ENCODE measurements at places on chromosomes 16 and 17.

DNA sequence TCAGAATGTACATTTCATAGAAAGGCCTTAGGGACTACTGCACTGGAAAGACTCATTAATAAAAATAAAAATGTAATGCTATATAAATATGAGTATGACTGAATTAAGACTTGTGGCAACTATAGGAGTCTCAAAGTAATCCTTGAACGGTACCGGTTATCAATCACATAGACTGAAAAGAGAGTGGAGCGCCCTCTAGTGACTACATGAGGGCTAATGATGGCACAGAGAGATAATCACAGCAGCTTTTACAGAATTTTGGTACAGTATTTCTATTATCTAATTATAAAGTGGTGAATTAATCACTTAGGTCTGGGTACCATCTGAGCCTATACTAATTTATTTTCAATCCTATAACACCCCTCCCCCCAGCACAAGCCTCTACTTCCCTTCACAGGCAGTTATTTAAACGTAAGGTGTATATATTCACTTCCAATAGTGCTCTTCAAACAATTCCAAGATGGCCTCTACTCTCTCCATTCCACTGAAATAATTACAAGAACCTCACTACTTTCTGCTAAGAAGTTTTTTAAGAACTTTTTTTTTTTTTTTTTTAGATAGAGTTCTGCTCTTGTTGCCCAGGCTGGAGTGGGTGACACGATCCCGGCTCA is 40.7 kb upstream of the ANKFY1 start:
- peak; percentile 50 for DNase-seq

DNA sequence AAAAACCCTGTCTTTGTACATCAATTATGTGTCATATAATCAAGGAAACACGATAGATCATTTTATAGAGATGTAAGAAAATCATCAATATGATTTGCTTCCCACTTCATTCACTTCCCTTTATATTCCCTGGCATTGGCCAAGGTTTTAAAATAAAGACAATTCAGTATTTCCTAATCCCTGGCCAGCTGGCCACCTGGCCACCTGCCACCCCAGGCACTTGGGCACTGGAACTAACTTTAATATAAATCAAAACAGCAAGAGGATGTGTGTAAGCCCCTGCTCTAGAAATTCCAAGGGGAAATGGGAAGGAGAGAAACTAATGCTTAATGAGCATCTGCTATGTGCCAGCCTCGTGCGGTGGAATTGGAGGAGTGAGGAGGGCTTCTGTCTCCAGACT is 58.6 kb upstream of the TOB1 start:
- DNase-seq: no peak

DNA sequence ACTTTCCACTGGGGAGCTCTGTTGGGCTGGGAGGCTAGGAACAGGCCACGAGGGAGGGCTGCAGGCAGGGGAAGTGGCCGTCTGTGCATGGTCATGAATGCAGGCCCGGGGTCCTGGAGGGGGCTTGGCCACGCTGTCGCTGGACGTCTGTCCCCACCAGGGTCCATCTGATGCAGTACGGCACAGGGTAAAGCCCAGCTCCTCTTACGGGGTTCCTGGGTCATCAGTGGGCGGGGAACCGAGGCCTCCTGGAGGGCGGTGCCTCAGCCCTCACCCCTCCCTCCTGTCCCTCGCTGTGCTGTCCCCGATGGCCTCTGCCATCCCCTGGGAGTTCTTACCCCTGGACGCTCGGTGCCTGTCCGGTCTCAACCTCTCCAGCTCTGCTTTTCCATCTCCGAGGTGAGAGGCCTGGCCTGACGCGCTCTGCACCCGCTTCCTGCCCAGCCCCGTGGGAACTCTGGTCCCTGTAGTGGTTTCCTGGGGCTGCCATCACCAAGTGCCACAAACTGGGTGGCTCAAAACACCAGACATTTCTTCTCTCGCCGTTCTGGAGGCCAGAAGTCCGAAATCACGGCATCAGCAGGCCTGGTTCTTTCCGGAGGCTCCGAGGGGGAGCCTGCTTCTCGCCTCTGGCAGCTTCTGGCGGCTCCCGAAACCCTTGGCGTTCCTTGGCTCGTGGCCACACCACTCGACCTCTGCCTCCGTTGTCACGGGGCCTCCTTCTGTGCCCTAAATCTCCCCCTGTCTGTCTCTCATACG is 182.8 kb downstream of the SEC14L1 start:
- DNase-seq: peak; percentile 50

- DNase-seq: no peak
Observed at GRCh38 chr16:1309888-1310831, 724 bp downstream of the UBE2I start.

DNA sequence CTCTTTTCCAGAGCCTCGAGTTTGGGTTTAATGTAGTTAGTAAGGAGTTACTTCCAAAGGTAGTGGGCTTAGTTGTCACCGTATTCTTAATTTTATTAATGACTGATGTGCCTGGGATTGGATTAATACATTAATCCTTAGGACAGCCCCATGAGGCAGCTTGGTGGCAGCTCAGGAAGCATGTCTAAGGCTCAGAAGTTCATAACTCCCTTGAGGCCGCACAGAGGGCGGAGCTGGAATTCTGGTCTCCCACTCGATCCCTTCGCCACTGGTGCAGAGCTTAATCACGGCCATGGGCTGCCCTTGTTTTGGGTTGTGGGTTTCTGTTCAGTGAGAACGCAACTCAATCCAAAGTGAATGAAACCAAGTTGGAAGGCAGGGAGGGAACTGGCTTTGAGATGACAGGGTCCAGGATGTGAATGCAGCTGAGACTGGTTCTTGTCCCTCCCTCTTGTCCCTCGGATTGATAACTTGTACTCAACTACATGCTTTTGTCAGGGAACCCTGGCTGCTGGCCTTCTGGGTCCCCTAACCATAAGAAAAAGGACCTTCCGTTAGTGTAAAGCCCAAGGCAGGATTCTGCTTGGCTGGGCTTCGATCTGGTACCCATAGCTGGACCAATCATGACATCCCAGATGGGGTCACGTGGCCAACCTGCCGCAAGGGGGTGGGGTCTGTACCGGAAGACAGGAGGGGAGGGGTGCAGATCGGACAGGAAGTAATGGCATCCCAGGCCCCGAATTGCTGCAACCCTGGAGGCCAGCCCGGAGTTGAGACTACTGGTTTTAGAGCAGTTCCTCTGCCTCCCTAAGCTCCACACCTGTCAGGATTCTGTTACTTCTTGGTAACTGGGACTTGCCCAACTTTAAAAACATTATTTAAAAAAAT is 45.4 kb downstream of the SNX20 start:
- no peak for DNase-seq

DNA sequence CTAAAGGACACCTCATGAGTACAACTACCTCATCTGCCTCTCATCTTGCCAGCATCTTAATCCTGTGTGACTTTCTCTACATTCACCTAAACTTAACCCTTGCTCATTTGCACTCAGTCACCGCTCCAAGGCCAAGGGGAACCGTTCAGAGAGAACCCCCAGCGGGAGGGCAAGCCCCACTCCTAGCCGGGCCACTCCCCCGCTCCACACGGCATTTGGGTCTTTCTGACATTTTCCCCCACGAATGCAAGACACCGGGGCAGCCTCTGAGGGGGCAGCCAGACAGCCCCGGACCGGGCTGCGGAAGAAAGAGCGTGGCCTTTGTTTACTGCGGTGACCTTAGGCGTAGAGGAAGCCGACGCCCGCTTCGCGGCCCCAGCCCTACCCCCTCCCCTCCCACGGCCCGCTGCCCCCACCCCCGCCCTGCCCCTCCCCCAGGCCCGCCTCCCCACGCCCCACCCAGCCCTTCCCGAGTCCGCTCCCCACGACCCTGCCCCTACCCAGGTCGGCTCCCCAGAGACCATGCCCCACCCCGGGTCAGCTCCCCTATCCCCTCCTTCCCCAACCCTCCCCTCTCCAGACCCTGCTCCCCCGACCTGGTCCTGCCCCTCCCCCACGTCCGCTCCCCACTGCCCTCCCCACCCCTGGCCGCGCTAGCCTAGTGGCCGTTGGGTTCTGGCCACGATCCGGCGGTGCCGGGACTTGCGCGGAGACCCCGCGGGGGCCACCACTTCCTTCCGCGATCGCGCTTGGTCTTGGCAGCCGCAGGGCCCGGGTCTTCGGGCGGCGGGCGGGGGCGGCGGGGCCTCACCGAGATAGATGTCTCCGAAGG is 789 bp downstream of the CSNK1D start:
- peak; percentile 46 for DNase-seq

GRCh38 chr16:52320930-52321439 is 226.0 kb downstream of the TOX3 start:
- no peak for DNase-seq

- DNase-seq: no peak
Observed at GRCh38 chr16:52265446-52265861, 281.5 kb downstream of the TOX3 start.

DNA sequence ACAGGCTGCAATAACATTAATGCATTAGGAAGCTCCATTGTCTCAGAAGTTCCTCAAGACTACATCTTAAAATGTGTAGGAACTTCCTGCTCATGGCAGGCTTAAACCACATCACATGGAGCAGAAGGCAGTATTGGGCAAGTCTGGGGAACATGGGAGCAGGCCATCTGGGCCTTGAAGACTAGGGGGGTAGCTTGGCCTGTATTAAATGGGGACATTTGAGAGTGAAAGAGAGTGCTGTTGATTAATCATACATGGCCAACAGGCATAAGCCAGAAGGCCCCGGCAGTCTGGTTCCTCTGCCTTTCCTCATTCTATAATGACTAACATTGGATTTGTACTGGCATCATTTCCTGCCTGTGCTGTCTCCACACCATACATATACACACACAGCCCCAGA is 25.2 kb upstream of the SLC5A11 start:
- no peak for DNase-seq

- DNase-seq: no peak
Observed at GRCh38 chr17:28720247-28720996, 637 bp downstream of the RPL23A start.

DNA sequence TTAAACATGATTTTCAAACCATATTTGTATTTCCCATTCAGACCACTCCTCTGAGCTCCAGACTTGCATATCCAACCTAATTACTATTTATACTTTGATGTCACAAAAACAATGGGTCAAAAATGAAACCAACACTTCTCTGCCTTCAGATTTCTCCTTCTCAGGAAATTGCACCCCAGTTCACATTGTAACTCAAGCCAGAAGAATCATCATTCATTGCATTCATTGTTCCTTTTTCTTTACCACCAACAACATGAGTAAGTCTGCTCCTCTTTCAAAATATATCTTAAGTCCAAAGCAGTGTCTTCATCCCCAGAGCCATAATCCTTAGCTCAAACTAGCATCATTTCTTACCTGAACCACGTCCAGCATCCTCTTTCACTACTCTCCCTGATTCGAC is 2.6 kb upstream of the AKAP1 start:
- no peak for DNase-seq

DNA sequence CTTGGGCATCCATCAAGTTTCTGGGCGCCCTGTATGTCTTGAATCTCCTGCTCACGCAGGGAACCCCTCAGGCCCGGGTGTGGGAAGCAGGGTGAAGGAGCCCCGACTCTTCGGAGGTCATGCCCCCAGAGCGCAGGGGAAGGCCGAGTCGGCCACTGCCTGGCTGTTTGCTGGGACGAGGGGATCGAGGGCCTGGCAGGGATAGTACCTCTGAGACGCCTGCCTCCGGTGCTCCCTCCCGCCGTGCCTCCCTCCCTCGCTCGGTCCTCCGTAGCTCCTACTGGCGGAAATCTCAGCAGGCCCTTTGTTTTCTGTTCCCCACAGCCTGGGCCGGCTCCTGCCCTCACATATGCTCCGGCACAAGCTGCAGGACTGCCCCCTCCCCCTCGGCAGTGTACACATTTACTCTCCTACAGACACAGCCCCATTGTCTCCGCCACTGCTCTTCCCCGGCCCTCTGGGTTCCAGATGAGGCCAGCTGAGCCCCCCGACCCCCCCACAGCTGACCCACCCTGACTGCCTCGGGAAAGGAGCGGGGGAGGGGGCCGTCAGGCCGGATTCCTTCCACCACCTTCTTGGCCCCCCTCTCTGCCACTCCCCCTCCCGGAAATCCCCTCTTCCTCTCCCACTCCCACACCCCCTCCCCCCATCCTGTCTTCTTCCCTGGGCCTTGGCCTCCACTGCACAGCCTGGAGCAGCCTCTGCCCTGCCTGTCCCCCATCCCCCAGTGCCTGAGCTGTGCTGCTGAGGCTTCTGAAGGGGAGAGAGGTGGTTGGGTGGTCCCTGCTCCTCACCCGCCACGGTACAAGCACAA is 1.4 kb downstream of the TRAF4 start:
- no peak for DNase-seq

DNA sequence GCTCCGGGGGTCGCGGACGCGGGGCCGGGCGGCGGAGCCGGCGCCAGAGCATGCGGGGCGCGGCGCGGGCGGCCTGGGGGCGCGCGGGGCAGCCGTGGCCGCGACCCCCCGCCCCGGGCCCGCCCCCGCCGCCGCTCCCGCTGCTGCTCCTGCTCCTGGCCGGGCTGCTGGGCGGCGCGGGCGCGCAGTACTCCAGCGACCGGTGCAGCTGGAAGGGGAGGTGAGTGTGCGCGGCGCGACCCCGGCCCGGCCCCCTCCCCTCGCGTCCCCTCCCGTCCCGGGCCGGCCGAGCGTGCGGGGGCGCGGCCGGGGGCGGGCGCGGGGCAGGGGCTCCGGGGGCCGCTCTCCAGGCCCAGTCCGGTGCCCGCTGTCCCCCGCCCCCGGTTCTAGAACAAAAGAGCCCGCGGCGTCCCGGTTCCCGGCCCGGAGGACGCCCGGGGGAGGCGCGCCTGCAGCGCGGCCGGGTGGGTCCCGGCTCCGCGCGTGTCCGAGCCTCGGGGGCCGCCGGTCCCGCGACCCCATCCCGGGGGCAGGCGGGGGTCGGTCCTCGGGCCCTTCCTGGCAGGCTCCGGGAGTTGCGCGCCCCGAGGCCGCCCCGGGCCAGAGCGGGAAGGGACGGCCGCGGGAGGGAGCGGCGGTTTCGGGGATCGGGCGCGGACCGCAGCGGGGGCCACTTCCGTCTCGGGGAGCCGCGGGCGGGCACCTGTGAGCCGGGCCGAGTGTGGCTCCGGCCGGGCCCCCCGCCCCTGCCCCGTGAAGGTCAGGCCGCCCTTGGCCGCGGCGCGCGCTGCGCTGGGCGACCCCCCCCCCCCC is 563 bp downstream of the METRNL start:
- DNase-seq: peak; percentile 47

- no peak for DNase-seq
Observed at GRCh38 chr16:25135254-25135878, 23.8 kb downstream of the LCMT1 start.

- no peak for DNase-seq
Observed at GRCh38 chr16:28205974-28206373, 5.8 kb downstream of the XPO6 start.

DNA sequence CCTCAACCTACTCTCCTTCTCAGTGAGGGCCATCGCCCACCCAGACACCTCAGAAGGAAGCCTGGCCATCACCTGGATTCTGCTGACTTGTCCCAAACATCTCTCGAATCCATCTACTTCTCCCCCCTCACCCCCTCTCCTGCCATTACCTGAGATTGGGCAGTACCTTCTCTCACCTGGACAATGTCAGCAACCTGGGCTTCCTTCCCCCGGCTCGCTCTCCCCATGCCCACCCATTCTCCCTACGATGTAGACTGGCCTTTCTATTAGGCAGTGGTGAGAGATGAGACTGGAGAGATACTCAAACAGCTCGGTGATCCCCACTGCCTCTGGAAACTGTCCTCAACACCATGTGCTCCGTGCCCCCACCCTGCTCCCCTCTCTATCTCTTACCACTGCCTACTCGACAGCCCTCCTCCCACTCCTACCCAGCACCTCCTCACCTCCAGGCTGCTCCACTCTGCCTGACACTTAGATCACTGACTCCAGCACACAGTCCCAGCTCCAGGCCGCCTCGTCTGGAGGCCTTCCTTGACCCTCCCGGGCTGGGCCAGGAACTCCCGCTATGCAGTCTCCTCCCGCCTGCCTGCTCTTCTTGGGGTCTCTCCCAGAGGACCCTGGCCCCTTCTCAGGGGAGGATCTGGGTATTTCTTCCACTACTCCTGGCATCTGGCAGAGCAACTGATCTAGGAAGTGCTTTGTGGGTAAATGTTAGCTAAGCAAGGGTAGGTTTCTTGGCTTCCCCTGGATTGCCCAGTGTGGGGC is 235.8 kb upstream of the NLRP1 start:
- DNase-seq: no peak

Measured in memory B cell (primary cell).